ENCODE measurements at places on chromosomes 4 and X. TPM values are rescaled to one million over a fixed set of nuclear protein-coding genes. Genes with fewer than 3 reads are reported as not detected.

The TBC1D9 gene
- 53.8 TPM for total RNA-seq

DNA sequence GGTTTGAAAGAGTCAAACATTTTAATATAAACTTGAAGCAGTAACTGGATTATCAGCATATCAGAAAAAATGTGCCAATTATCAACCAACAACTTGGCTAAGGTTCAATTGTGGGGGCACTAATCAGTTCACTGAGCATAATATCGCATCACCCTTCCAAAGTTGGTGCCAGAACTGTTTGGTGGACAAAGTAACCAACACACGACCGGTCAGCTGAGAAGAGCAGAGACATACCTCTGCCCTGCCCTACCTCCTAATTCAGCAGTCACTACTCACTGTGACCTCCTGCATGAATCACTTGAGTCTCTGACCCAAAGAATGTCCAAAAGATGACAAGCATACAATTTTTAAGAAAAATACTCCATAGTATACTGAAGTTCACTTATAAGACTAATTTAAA lies 53.2 kb downstream of the TSPAN5 start:
- no peak for DNase-seq

DNA sequence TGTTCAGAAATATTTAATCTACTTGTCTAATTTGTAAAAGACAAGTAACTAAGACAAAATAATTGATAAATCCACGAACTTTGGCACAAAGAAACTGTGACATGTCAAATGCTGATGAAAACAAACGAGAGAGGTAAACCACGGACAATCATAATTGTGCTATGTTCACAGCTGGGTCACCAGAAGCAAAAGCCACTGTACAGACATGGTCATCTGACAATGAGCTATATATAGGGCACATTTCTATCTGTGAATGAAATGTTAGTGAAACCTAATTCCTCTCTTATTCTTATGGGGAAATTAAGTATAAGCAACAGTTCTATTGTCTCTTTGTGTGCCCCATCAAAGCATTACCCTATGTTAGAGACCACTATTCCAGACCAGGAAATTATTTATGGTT lies 444.0 kb upstream of the TRAM1L1 start:
- DNase-seq, result no peak

DNA sequence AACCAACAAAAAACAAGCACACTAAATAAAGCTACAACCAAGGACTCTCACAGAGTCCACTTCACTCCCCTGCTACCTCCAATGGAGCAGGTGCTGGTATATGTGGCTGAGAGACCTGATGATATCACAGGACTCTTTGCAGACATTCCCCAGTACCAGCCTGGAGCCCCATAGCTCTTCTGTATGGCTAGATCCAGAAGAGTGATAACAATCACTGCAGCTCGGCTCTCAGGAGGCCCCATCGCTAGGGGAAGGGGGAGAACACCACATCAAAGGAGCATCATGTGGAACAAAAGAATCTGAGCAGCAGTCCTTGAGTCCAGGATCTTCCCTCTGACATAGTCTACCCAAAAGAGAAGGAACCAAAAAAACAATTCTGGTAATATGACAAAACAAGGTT lies 237.1 kb upstream of the TLL1 start:
- no peak for DNase-seq

The PFKFB1 gene
- total RNA-seq, result 13.9 TPM

The TREX2 gene
- total RNA-seq, result 0.69 TPM

All from omental fat pad (tissue), 4 donors.